NCI-H510A treated with DMSO at 0.1 percent for 48 hours (cell line): ENCODE measurements at places on chromosomes 5 and 9.

- DNase-seq = no peak
These were observed at the start of gene GPR150 for GRCh38 chr5:95620030-95620869. TSS of gene GPR150 (plus strand) at chr5:95620087. CDS start at chr5:95620276, 189 bp downstream.

DNA sequence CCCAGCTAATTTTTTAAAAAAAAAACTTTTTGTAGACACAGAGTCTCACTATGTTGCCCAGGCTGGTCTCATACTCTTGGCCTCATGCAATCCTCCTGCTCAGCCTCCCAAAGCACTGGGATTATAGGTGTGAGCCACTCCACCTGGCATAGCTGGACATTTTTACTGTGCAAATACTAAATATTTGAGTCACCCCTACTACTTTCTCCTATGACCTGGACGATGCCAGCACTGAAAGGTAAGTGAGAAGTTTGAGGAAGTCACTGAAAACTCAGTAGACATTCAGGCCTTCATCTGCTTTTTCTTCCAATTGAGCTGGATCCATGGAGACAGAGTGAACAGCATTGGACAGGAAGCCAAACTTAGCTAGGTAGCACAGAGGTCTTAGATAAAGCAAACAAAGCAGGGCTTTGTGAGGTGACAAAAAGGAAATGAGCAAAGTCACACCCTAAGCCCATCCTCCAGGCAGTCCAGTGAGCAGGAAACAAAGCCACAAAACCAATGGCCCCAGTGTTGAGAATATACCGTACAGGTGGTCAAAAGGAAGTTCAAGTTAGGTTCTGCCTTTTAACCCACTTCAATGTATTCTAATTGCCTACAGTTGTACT, 192.6 kb upstream of the RASA1 start:
- no peak for DNase-seq

- no peak for DNase-seq
These were observed 99.1 kb downstream of the ADAMTS6 start for GRCh38 chr5:65382582-65382981.

- DNase-seq = no peak
These were observed 67.2 kb downstream of the IL31RA start for GRCh38 chr5:55918087-55919035.

GRCh38 chr5:135861641-135862040, 27.2 kb downstream of the SLC25A48 start:
- no peak for DNase-seq

- no peak for DNase-seq
These were observed 20.9 kb upstream of the NEUROG1 start for GRCh38 chr5:135556620-135557019.

- no peak for DNase-seq
These were observed 350.2 kb upstream of the PDE4D start for GRCh38 chr5:60243713-60244112.

GRCh38 chr5:36161361-36161760, 9.4 kb downstream of the SKP2 start:
- no peak for DNase-seq

- no peak for DNase-seq
These were observed 186.1 kb downstream of the PDZD2 start for GRCh38 chr5:31824869-31825517.

DNA sequence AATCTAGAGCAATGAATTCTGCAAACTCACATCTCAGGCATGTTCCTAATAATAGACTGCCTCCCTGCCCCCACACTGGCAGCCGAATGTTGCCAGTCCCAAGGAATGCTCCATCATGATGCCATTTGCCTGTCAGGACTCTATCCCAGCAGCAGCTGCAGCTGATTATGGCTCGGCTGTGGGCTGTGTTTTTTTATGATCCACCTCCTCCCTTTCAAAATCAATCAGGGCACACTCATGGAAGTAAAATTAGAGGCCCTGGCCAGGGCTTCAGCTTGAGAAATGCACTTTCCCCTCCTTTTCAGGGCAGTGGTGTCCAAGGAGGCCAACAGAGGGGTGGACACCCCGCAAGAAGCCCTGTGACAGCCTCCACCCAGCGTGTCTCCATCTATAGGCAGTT, 176.7 kb upstream of the S1PR3 start:
- DNase-seq = no peak

GRCh38 chr9:109199676-109200075, 32.6 kb upstream of the FRRS1L start:
- no peak for DNase-seq

- DNase-seq = no peak
These were observed 2.6 kb upstream of the MSX2 start for GRCh38 chr5:174721530-174722432.

DNA sequence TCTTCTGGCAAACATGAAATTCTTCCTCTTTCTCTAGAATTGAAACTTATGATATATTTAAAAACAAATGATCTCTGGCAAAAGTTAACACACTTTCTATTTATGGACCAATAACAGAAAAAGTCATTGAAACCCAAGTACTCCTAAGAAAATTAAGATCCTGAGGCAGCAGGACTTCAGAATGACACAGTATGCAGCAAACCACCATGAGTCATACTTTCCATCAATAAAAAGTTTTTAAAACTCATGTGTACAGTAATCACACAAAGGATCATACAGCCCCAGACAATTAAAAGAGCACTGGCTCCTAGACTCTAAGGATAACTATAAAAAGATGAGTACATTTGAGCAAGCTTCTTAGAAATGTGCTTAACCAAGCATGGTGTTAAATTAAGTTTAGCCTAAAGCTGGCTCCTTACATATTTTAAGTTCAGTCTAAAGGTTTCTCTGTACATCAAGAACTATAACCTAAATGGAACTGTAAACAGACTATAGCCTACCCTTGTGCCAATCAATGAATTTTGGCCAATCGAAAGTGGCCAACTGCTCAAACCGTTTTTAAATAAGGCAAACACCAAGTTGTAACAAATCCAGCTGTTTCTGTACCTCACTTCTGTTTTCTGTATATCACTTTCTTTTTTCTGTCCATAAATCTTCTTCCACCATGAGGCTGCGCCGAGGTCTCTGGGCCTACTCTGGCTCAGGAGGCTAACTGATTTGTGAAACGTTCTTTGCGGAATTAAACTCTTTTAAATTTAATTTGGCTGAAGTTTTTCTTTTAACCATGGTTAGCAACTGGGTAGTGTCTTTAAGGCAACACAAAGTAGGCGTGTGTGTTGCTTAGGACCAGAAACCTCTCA, 232.1 kb upstream of the PIK3R1 start:
- DNase-seq = no peak

DNA sequence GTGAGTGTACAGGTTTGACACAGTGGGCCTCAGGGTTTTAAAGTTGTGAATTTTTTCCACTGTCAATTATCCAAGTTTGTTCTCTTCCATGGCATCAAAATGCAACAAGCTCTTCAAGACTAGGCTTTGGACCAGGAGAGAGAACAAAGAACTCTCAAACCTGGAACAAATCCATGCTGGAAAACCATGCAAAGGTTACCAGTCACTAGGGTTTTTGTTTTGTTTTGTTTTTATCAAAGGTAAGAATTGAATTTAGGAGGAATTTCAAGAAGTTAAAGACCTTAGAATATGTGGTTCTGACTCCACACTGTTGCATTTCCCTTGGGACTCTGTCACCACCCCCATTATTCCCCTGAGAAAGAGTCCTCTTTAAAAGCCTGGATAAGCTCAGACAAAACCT, 191.1 kb upstream of the PIK3R1 start:
- DNase-seq = no peak

- peak; percentile 56 for DNase-seq
These were observed at the start of gene DNAH5 for GRCh38 chr5:13944560-13945199. TSS of gene DNAH5 (minus strand) at chr5:13944688. CDS start at chr5:13944438, 250 bp downstream.

DNA sequence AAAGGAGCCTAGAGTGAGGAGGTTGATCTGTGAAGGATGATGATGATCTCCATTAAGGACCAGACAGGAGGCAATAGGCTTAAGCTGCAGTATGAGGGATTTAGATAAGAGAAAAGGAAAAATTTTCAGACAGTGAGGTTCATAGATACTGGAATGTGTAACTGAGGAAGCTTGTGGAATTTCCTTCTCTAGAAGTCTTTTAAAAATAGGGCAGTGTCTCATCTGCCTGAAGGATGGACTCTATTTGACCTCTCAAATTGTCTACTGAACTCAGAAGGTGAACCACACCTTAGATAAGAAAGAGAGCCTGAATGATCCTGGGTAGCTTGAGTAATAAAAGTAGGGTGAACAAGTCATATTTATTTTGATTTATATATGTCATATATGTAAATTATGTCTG, 148.2 kb upstream of the CDKN2B start:
- DNase-seq = no peak

DNA sequence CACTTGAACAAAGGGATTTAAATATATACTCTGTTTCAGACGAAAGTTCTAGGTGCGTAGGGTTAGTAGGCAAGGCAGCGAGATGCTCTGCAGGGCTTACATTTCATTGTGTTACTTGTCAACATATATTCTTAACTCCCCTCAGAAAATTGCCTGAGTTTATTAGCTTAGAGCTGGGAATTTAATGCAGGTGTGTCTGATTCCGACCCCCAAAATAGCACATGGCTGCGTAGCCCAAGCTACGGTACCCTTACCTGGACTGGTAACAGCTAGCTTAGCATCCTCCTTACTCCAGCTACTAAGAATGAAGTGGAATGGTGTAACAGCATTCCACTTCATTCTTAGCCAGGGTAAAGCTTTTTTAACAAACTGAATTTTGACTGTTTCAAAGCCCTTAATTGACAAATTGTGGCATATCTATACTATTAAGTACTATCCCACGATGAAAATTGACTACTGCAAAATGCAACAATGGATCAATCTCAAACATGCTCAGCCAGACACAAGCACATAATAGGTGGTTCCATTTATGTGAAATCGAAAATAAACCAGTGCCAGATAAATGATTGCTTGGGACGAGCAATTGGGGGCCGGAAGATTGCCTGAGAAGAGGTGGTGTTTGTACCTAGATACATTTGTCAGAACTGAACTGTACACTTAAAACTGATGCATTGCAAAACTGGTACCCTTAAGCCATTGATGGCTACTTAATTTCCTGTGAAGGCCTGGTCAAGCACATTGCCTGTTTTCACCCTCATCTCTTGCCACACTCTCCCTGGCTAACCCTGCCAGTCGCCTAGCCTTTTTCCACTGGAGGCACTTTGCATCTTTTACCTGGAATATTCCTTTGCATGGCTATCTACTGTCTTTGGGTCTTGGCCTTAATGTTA, 3.0 kb upstream of the FGF18 start:
- no peak for DNase-seq

GRCh38 chr5:27511061-27511460, 472.7 kb upstream of the CDH9 start:
- no peak for DNase-seq

GRCh38 chr5:73448463-73449136, at the start of gene FOXD1:
TSS of gene FOXD1 (minus strand) at chr5:73448777. CDS start at chr5:73448362, 415 bp downstream.
- peak; percentile 62 for DNase-seq

GRCh38 chr5:149060325-149060724, 2.5 kb downstream of the SH3TC2 start:
- peak; percentile 47 for DNase-seq

- no peak for DNase-seq
These were observed 1.2 kb upstream of the CLPTM1L start for GRCh38 chr5:1345876-1346626.

DNA sequence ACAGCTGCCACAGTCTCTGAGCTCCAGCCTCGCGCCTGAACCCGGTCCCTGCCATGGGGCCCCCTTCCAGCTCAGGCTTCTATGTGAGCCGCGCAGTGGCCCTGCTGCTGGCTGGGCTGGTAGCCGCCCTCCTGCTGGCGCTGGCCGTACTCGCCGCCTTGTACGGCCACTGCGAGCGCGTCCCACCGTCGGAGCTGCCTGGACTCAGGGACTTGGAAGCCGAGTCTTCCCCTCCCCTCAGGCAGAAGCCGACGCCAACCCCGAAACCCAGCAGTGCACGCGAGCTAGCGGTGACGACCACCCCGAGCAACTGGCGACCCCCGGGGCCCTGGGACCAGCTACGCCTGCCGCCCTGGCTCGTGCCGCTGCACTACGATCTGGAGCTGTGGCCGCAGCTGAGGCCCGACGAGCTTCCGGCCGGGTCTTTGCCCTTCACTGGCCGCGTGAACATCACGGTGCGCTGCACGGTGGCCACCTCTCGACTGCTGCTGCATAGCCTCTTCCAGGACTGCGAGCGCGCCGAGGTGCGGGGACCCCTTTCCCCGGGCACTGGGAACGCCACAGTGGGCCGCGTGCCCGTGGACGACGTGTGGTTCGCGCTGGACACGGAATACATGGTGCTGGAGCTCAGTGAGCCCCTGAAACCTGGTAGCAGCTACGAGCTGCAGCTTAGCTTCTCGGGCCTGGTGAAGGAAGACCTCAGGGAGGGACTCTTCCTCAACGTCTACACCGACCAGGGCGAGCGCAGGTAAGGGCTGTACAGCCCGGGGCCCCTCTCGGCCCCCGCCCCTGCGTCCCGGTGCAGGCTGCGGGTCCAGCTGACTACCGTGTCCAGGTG, 509 bp downstream of the LVRN start:
- DNase-seq = no peak

DNA sequence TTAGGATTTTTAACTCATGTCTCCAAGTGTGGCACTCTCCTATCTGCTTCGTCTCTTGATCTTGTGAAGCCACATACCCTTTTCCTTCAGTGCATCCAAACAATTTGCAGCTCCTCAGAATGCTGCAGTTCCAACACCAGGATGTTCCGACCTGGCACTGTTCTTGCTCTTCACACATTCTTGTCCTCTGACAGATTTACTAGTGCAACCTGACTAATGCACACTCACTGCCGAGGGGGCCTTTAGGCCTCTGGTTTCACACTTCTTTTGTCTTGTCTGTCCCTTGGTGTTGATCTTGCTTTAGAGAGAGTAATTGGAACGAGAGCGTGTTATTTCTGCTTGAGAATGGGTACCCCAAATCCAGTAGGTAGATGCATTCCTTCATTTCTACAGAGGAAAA, 15.0 kb downstream of the ARHGAP26 start:
- no peak for DNase-seq

- DNase-seq = no peak
These were observed 105.8 kb downstream of the ADAMTS2 start for GRCh38 chr5:179239256-179240135.

GRCh38 chr9:138058181-138058580, 180.6 kb downstream of the CACNA1B start:
- DNase-seq = no peak

- no peak for DNase-seq
These were observed 127.6 kb downstream of the RFX3 start for GRCh38 chr9:3398232-3398648.
